Type B pancreatic cell (in vitro differentiated cells): ENCODE measurements at places on chromosomes 4 and X.

DNA sequence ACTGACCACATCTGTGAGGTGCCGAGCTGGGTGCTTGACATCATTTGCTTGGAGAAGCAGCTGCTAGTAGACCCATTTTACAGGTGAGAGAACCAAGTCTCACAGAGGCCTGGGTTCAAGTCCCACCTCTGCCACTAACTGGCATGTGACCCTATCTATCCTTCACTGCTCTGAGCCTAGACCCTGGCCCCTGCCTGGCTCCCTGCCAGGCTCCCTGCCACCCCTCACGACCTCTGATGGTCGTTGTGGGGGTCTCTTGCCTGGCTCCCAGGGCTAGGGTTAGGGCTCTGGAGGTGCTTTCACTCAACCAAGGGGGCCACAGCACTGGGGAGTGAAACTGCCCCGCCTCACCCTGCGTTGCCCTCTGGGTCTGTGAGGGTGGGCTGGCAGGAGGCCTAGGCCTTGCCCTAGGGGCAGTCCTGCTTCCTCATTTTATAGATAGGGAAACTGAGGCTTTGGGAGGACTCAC is 7.2 kb upstream of the ADD1 start:
- peak; percentile 62 for DNase-seq

- no peak for DNase-seq
These were observed 790.1 kb downstream of the TECRL start for GRCh38 chr4:63618883-63619718.

- DNase-seq = no peak
These were observed 11.7 kb upstream of the BCOR start for GRCh38 chrX:40109288-40110008.

GRCh38 chr4:123553733-123554637 is 157.4 kb downstream of the SPRY1 start:
- no peak for DNase-seq

- DNase-seq = no peak
These were observed 2.0 kb upstream of the TMPRSS11D start for GRCh38 chr4:67885762-67886161.

GRCh38 chr4:95732061-95732460 is 107.8 kb upstream of the PDHA2 start:
- no peak for DNase-seq

DNA sequence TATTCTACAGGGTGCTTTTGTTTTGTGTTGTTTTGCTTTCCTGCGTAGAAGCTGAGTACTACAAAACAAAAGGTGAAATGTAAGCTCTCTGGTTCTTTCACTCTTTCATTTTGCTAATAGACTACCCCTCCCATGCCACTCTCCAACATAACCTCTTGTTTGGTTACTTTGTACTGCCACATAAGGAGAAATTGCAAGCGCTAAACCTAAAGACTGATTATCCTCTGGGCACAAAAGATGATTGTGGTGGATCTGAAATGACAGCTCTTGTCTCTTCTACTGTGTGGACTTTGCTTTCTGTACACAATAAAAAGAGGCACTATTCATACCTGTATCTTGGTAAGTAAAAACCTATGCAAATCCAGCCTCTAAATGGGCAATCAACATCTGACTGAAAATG is 5.3 kb downstream of the MBNL3 start:
- no peak for DNase-seq

GRCh38 chr4:56728512-56728911 is 47.4 kb upstream of the HOPX start:
- no peak for DNase-seq

DNA sequence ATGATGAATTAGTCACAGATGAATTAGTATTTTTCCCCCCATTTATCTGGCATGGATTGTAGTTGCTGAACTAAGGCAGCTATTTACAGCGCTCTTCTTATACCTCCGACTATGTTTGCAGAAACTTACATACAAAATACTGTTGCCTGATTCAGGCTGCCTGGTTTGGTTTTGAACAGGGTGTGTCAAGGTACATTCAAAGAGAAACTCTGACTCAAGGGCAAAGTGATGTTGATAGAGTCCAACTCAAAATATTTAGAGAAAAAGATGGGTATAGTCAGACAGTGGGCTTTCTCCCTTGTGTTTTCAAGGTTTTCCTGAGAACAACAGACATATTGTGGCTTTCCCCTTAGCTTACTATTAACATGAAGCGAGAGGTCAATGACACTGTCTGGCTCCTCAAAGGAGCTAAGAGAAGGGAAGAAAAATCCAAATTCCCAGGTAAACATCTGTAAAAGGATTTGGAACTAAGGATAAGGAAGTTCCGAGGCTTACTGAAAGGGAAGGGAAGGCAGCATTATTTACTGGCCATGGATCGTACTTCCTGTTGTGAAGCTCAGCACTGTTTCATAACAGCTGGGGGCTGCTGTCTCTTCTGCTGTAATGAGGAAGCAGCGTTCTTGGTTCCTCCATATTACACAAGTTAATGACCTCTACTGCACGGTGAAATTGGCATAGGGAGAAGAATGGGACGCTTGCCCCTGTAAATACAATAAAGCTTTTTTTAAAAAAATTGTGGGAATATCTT is 30.9 kb downstream of the FAM9C start:
- no peak for DNase-seq

DNA sequence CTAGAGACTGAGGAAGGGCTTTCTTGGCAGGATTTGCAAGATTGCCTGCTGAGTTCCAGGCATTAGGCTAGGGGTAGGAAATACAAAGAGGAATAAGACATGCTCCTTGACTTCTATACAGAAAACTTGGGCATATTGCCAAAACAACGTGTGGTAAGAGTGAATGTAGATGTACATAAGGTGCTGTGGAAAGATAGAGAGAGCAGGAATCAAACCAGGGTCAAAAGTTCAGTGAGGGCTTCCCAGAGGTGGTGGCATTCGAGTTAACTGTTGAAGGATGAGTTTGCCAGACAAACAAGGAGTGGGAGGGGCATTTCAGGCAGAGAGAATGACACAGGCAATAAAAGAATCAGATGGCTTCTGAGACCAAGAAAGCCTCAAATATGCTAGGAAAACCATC is 187.9 kb downstream of the KDR start:
- DNase-seq = no peak

- no peak for DNase-seq
These were observed 45.3 kb downstream of the MMRN1 start for GRCh38 chr4:89939994-89940393.

GRCh38 chr4:149296503-149296902 is 519.1 kb downstream of the IQCM start:
- no peak for DNase-seq

DNA sequence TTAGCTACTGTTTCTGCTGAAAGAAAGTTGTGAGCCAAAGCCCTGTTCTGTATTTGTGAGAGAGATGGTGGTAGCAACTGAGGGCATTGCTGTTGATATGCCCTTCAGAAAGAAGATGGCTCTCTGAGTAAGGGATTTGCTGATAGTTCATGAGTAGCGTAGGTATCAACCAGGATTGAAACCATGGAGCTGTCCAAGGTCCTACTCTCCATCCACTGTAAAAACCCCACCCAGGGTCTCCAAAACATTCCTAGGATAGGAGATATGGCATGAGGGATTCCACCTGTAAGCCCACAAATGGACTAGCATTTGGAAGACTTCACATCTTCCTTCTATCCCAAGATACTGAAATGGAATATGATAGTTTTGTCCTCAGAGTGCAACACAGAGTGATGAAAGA is 277.1 kb upstream of the PRKX start:
- DNase-seq = no peak

- no peak for DNase-seq
These were observed 508.7 kb downstream of the ZNF674 start for GRCh38 chrX:46036508-46036907.

- no peak for DNase-seq
These were observed 15.2 kb upstream of the UVSSA start for GRCh38 chr4:1331591-1332353.

DNA sequence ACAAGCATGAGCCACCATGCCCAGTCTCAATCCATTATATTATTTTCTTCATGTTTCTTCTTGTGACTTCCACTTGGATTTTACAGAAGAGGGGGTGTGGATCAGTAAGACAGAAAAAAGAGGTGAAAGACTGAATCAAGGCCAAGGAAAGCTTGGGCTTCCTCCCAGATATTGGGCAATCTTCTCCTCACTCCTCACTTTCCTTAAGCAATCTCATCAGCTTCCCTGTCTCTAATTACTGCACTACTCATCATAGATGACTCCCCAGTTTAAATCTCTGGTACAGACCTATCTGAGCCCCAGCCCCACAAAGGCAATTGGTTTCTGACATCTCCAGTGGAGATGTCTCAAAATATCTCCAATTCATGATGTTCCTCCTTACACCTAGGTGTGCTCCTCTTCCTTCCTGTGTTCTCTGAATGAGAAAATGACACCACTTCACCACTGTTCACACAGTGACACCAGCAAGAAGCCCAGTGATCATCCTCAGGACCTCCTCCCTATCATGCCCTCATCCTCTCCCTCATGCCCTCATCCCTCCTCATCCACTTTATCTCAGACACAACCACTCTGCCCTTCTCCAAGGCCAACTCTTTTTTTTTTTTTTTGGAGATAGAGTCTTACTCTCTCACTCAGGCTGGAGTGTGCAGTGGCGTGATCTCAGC is 44.8 kb upstream of the HERC6 start:
- no peak for DNase-seq

- DNase-seq = no peak
These were observed 72.1 kb downstream of the KLHL34 start for GRCh38 chrX:21586001-21586400.

- no peak for DNase-seq
These were observed 37.8 kb upstream of the TLR2 start for GRCh38 chr4:153646261-153646660.

- DNase-seq = no peak
These were observed 525.1 kb upstream of the ATOH1 start for GRCh38 chr4:93303440-93303839.

GRCh38 chrX:104281564-104281963 is 26.8 kb upstream of the ESX1 start:
- no peak for DNase-seq

- DNase-seq = no peak
These were observed 36.5 kb downstream of the HERC3 start for GRCh38 chr4:88628746-88629145.

DNA sequence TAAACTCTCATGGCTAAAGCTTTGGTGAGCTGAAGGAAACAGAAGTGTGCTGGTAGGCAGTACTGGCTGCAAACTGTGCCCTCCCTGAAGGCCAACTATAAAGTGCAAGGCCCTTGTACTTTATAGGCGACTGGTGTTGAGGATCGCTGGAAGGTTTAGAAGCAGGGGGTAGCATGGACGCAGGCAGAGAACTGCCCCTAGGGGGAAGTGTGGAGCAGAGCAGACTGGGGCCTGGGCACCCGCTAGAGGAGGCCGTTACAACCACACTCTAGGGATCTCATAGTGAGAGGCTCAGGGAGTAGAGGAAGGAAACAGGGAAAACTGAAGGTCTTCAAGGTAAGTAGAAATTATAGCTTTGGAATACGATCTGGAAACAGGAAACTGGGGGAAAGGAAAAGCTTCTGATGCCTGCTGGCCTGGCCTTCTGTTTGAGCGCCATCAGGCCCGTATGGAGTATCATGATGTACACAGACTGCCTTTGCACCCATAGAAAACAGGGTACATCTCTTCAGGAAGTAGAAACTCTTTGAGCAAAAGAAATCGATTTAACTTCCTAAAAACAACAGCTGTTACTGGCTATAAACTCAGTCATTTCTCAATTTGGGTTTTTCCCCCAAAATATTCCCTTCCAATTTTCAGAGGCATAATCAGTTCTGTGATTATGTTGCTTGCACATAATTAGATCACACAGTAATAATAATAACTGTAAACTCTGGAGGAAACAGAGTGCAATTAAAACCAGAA is 23.9 kb upstream of the TMSB4X start:
- DNase-seq = no peak

GRCh38 chr4:26887143-26887542 is 26.5 kb downstream of the STIM2 start:
- DNase-seq = no peak

GRCh38 chr4:145954924-145955339 is 16.3 kb upstream of the ZNF827 start:
- DNase-seq = no peak

GRCh38 chr4:141102367-141102766 is 30.9 kb downstream of the RNF150 start:
- DNase-seq = no peak

- DNase-seq = no peak
These were observed 2.9 kb downstream of the USP51 start for GRCh38 chrX:55486736-55487135.

DNA sequence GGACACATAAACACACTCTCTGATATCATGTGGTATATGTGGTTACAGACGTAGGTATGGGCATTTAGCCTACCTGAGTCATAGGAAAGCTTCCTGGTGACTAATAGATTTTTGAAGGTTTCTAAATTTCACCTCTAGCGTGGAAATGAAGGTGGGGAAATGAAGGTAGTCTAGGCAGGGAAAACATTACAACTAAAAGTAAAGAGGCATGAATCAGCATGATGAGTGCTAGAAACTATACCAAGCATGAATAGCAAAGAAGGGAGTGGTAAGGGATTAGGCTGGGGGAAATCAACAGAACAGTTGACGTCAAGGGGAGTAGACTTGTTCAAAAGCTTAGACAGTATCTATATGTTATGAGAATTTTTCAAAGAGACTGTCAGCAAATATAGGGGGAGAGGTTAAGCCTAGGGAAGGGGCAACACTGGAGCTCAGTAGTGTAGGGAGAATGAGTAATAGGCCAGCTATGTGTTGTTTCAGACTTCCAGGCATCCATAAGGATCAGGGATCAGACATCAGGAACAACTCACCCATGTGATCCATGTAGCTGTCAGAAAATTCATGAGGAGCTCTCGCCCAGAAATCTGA is 279.3 kb upstream of the DIPK2B start:
- no peak for DNase-seq

DNA sequence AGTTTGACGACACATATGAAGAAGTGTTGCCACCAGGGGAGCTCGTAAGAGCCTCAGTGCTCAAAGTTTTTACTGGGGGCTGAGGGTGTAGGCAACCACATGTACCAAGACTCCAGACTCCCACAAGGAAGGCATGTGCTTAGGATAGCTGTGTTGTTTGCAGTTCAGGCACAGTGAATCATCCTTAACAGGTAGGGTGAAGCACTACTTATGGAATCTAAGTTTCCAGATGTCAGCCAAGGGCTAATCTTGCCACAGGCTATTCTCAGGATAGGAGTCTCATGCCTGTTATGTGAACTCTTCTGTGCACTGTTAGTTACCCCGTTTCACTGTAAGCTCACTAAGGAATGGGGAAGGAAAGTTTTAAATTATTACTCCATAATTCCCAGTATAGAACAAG is 202.6 kb downstream of the TMA16 start:
- no peak for DNase-seq

DNA sequence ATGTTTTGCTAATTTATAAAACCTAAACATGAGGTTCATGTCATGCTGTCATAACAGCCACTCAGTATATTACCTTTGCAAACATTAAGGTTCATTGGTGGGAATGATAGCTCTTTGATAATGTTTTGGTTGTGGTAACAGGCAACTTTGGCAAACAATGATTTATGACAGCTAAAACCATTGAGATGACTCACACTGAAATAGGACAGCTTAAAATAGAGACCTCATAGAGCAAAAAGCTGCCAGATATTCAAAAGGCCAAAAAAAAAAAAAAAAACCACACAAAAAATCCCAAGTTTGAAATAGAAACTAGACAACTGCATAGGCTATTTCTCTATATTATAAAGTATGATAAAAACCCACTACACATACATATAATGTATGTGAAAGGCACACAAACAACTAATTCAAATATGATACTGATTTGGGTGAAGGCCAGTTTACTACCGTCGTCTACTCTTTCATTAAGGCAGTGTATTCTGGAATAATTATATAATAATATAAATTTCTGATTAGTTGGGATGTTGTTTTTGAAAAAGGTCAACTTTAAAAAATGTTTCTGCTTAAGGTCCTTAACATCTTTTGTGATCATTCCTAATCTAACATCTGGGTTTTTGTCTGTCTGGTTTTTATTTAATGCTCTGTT is 646.0 kb upstream of the PITX2 start:
- no peak for DNase-seq
